Right forelimb (tissue), 1 donor: ENCODE measurements at places on chromosomes 1 and 21.

GRCh38 chr1:4939266-4939665, 284.9 kb downstream of the AJAP1 start:
- DNase-seq = no peak

DNA sequence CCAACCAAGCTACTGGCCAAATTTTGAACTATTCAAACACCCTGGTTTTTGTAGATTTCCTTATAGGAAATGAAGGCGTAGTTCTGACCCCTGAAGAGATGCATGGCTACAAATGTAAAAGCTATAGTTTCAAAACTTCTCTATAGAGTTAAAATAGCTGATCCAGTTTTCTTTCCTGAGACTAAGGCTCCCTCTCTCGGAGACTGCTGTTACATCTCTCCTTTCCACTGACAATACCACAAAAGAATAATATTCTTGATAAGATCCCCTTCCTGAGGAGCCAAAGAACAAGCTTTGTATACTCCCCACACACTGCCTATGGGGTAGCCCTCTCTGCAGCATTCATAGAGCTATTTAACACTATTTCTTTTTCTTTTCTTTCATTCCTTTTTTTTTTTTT, 6.7 kb upstream of the CFAP126 start:
- DNase-seq = no peak

DNA sequence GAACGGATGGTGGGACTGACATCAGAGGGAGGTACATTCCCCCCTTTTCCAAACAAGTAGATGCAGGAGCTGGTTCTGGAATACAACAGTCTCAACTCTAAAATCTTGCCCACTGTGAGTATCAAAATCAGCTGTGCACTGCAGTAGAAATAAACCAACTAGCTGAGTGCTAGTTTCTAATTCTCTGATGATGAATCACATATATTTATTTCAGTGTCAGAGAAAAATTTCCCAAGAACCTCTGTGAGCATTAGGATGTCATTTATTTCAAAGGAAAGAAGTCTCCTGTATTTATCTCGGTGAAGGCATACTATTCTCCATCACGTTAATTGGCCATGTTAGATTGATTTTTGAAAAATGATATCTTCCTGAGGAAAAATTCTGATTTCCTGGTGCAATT, 67.1 kb downstream of the LHX9 start:
- no peak for DNase-seq

DNA sequence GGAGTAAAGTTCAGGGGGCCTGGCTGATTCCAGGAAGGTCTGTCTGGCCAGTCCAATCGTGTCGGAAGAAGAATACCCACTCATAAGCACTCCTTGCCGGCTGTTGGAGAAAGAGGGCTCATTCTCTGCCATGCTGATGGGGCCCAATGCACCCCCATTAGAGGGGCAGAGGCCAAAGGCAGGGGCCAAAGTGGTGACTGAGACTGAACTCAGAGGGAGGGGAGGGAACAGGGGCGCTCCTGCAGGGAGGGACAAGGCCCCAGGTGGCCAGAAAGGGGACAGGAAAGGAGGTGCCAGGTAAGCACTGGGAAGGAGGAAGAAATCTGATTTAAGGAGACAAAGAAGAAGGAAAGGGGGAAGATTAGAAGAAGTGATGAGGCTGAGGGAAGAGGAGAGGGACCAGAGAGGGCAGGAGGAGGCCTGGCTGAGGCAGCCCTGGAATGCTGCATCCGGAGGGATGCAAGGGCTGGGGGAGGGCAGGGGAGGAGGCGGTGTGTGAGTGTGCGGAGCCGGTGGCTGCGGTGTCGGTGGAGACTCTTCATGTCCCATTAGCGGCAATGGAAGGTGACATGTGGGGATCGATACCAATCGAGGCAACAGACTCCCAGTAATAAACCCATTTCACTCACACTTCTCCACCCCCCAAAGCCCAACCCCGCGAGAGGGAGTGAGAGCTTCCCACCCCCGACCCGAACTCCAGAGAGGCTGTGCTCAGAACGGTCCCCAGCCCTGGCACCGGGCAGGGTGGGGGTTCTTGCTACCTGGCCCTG, 12.0 kb upstream of the ETV3L start:
- no peak for DNase-seq

DNA sequence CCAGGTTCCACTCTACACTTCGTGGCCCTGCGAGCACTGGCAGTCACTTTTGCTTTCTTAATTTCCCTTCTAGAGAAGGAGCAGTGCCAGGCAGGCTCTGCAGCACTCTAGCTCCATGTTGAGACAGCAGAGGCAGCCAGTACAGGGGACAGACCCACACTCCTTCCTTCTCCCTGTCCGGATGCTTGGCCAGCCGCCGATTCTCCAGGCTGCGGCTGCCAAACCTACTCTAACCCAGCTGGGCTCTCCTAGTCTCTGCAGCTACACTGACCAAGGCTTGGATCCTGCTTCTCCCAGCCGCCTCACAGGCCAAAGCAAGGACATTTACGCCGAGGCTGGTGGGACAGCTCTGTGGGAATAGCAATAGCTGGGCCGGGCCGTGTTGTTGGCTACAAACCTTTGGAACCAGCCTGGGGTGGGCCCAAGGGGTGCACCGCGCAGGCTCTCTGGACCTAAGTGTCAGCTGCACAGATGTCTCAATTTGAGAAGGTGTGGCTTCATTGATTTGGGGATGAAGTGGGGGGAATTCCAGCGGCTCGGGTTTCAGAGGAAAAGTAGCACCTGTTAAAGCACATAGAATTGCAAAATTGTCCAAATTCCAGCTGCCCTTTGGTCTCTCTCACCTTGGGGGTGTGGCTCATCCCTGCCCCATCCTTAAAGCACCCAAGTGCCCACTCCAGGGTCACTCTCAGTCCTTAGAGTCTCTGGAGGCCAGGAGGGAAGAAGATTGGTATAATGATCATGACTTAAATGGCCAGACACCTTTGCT, 3.2 kb downstream of the BARHL2 start:
- DNase-seq = no peak

DNA sequence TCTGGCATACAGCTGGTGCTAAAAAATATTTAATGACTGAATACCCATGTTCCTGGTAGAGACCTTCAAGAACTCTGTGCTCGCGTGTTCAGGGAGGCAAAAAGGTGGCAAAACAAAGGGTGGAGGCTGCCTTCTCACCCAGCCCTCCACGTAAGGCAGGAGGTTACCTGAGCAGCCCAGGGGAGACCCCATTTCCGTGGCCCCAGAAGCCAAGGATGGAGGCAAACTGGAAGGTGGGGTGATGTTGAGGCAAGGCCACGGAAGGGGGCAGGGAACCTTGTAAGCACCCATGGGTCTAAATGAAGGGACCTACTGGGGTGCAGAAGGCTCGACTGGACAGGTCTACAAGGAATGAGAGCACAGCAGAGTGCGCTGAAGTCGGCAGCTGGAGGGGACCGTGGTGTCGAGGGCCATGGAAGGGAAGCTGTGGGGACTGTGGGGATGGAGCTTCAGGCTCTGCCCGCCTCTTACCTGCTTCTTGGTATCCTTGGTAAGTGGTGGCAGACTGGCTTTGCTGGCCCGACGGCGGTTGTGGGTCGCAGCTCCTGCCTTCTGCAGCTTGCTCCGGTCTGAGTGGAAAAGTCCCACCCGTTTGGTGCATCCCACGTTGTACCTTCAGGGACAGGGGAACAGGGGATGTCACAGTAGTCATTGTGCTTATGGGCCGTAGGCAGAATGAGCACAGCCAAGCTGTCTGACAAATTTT, 8.9 kb upstream of the A3GALT2 start:
- DNase-seq = no peak

DNA sequence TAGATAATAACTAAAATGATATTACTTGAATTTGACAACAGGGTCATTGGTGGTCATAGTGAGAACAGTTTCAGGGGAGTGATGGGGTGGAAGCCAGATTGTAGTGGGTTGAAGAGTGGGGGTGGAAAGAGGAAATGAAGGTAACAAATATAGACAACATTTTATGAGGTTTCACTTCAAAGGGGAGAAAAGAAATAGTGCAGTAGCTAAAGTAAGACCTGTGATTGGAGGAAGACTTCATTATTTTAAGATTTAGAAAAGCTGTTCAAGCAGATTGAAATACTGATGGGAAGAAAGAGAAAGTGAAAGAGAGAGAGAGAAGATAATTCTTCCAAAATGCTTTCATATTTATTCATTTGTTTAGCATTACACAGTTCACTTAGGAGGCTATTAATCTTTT, 52.0 kb upstream of the KCNA3 start:
- DNase-seq = no peak

GRCh38 chr21:36747041-36747814, 48.3 kb downstream of the SIM2 start:
- DNase-seq = no peak

DNA sequence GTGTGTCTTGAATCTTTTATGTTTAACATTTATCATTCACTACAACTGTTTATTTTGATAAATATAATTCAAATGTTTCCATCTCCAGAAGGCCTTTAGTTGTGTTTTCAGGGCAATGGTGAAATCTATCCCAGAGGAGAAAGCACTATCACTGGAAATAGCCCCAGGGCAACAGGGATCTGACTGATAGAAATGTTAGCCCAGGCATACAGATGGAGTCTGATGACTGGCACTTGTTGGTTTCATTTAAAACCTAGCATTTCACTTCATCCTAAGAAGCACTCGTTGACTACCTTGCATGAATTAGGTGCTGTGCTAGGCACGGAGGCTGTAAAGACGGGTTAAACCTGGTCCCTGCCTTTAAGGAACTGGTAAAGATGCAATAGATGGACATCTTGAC, 103.1 kb downstream of the C1orf21 start:
- no peak for DNase-seq

GRCh38 chr1:204431310-204432184, 19.9 kb upstream of the PPP1R15B start:
- DNase-seq = peak; percentile 87

DNA sequence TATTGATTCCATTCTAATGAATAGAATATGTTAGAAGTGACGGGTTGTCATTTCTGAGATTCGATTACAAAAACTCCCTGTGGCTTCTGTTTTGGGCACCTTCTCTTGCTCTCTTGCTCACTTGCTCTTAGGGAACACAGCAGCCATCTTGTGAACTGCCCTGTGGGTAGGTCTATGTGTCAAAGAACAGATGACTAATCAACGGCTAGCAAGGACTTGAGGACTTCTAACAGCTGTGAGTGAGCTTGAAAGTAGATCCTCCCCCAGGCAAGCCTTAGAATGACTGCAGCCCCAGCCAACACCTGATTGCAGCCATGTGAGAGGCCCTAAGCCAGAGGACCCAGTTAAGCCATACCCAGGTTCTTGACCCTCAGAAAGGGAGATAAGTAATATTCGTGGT, 49.3 kb downstream of the AZIN2 start:
- no peak for DNase-seq

GRCh38 chr1:54884768-54885167, 2.2 kb downstream of the DHCR24 start:
- DNase-seq = no peak

- no peak for DNase-seq
Observed at GRCh38 chr1:211739671-211740411, 64.4 kb upstream of the NEK2 start.

DNA sequence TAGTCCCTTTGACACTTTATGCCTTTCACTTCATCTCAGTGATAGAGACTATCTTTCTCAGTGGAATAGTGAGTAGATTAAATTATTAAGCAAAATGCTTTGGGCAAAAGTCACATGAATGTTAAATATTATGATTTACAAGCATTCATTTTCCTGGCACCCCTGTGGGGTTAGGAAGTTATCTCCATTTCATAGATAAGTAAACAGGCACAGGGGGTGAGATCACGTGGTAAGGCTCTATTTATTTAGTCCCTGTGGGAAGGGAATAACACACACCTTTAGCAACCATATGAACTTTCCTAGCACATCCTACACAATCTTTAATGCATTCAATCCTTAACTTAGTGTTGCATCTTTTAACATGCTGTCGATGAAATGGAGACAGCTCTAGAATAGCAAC, 12.3 kb downstream of the PSMB2 start:
- no peak for DNase-seq

- no peak for DNase-seq
Observed at GRCh38 chr1:151681923-151682322, 34.7 kb downstream of the CELF3 start.

DNA sequence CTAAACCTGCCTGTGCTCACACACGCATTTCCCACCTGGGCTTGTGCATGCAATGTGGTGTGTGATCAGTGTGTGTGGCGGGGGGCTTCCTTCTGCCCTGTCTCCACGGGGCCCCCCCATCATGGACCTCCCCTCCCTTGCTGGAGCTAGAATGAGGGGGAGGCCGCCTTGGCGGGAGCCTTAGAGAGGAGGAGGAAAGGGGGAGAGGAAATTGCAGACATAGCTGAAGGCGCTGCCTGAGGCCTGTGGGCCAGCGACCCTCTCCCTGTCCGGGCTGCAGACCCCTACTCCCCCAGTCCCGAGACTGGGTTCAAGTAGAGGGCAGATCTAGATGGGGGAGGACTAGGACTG, 883 bp upstream of the EVA1B start:
- DNase-seq = no peak

DNA sequence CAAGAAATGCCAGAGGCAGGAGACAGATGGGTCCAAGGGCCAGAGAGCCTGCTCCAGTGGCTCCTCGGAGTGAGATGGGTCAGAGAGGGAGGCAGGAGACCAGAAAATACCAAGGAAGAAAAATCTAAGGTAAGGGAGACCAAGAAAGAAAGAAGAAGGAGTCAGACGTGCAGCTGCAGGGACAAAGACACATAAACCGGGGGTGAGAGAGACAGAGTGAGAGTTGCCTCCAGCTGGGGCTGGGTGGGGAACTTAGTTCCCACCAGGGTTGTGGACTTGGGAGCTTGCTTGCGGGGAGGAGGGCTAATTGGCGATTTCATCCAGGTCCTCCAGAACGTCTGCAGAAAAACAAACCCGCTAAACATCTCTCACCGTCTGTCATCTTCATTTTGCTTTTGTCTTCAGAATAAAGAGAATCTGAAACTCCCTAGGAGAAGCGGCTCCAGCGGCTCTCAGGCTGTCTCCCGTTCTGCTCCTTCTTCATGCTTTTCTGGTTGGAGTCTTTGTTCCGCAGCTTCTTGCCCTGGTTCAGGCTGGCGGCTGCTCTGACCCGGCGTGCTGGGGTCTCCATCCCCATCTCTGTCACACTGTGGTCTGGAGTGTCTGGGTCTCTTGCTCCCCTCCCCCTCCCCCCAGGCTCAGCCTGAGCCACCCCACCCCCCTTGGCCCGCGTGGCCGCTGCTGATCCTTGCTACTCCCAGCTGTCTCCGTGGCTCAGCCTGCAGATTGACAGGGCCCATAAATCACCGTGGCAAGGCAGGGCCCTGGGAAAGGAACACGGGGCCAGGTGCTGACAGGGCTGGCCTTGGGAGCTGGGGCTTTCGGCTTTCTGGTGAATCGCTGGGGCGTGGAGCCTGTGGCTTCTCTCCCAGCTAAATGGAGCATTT, 66.6 kb downstream of the UBIAD1 start:
- peak; percentile 67 for DNase-seq

- no peak for DNase-seq
Observed at GRCh38 chr21:25625036-25625435, 14.0 kb upstream of the JAM2 start.
